ENCODE measurements at places on chromosomes 3 and 15. TPM values are rescaled to one million over a fixed set of nuclear protein-coding genes. Genes with fewer than 3 reads are reported as not detected.
A peak's percentile ranks its signal among the peaks of the same experiment; 100 is the strongest.

TRIM71 gene
- 0.09 TPM for total RNA-seq

DNA sequence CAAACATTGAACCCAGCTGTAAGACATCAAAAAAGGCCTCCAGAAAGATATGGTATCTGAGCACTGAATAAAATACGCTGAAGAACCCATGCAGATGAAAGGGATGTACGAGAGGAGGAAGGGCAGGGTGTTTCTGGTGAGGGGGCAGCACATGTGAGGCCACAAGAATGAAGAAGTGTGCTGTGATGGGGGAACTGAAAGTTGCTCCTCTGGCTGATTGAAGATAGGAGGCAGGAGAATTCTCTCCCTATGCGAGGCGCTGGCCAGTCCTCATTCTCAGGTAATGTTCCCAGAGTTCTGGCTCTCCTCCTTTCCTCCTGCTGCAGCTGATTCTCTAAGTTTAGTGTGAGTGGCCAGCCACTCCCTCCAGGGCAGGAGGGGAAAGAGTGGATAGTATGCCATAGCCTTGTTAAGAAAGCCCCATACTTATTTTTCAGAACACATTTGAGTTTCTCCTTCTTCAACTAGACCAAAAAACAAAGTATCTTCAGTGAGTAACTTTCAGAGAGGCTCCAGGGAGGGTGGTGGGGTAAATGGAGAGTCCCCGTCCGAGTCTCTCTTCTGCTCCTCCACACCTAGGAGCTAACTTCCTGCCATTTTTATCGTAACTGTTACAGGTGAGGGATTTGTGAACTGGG lies 26.9 kb upstream of the MYO1E start:
- H3K36me3 ChIP-seq = no peaks in the 10 kb centered on the region
- H3K4me3 ChIP-seq = no peak overlapping the region

DNA sequence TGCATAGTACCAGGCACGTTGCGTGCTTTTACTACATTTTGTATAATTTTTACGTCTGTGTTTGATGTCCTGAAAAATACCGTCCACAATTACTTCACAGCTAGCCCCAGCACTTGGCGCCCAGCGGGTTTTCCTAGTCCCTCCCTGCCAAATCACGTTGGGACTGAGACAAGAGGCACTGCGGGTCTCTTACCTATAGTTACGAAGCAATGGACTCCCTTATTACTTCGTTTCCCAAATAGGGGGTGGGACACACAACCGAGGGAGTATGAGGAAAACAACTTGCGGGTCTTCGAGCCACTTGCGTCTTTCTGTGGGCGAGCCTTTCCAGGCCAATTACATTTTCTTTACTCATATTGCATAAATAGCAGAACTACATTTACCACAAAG lies 620 bp upstream of the CMSS1 start:
- DNase-seq = no peak
- no peaks in the 10 kb centered on the region for H3K36me3 ChIP-seq
- no peaks in the 10 kb centered on the region for H3K4me1 ChIP-seq
- peak overlapping the region; percentile 78 for H3K4me3 ChIP-seq
- H3K27ac ChIP-seq = peak overlapping the region; percentile 72

GRCh38 chr3:88433568-88433967 lies 283.8 kb downstream of the C3orf38 start:
- H3K4me1 ChIP-seq = no peaks in the 10 kb centered on the region
- no peaks in the 10 kb centered on the region for H3K27me3 ChIP-seq
- no peak overlapping the region for H3K27ac ChIP-seq
- H3K4me3 ChIP-seq = no peak overlapping the region
- DNase-seq = no peak

GOLGA8N gene
- 2.2 TPM for total RNA-seq

- H3K27ac ChIP-seq = no peak overlapping the region
- no peaks in the 10 kb centered on the region for H3K36me3 ChIP-seq
- H3K4me3 ChIP-seq = no peak overlapping the region
- no peaks in the 10 kb centered on the region for H3K27me3 ChIP-seq
- H3K4me1 ChIP-seq = peaks cover 8% of the 10 kb centered on the region
- DNase-seq = no peak
These were observed 534.5 kb upstream of the KCNMB2 start for GRCh38 chr3:178001670-178002101.

- H3K4me3 ChIP-seq = no peak overlapping the region
- no peak for DNase-seq
- H3K36me3 ChIP-seq = peaks cover 19% of the 10 kb centered on the region
- no peaks in the 10 kb centered on the region for H3K4me1 ChIP-seq
These were observed 70.2 kb upstream of the ACTC1 start for GRCh38 chr15:34865531-34865930.

DNA sequence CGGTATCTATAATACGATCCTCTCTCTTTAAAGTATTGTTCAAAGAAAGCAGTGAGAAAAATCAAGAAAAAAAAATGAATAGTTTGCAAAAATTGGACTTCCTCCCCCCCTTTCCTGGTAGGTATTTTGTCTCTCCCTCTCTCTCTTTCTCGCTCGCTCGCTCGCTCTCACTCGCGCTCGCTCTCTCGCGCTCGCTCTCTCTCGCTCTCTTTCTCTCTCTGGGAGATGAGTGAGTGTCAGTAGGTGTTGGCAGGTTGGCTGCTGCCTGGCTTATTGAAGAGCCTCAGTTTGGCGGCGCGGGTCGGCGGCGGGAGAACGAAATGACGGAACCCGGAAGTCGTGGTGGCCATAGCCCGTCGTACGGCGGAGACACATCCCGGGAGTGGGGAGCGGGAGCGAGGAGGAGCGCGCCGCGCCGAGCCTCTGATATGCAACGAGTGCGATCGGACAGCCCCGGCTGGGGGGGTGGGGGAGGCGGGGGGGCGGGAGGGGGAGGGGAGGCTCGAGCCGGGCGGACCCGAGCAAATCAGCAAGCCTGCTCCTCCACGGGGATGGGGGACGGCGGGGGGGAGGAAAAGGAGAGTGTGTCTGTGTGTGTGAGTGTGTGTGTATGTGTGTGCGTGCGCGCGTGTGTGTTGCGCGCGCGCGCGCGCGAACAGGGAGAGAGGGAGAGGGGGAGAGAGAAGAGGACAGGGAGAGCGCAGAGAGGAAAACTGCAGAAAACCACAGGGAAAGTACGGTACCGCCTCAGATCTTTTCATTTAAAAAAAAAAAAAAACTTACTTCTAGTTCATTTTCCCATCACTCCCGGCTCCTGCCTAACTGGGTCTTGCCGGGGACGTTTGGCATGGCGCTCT lies at the start of gene MEIS2:
Gene MEIS2, minus strand, starts transcription at position 441 of the 857 bp plus-strand sequence. CDS start 1,083 bp downstream, outside the sequence.
- H3K36me3 ChIP-seq = no peaks in the 10 kb centered on the region
- H3K27ac ChIP-seq = peak within 1 kb of the TSS; percentile 81
- no peak for DNase-seq

- no peaks in the 10 kb centered on the region for H3K4me1 ChIP-seq
- H3K36me3 ChIP-seq = no peaks in the 10 kb centered on the region
- peak overlapping the region; percentile 61 for H3K4me3 ChIP-seq
These were observed 32.0 kb downstream of the FOXL2 start for GRCh38 chr3:138914870-138915502.

SLITRK3 gene
- 0.14 TPM for total RNA-seq

ICE2 gene
- 37.4 TPM for total RNA-seq

GRCh38 chr15:69804786-69805185 lies 292.9 kb downstream of the TLE3 start:
- H3K27ac ChIP-seq = no peak overlapping the region
- DNase-seq = no peak
- H3K4me1 ChIP-seq = peaks cover 38% of the 10 kb centered on the region
- H3K4me3 ChIP-seq = no peak overlapping the region
- H3K36me3 ChIP-seq = no peaks in the 10 kb centered on the region
- no peaks in the 10 kb centered on the region for H3K27me3 ChIP-seq

CEP152 gene
- total RNA-seq = 9.1 TPM

DLG1 gene
- total RNA-seq = 40.4 TPM

DNA sequence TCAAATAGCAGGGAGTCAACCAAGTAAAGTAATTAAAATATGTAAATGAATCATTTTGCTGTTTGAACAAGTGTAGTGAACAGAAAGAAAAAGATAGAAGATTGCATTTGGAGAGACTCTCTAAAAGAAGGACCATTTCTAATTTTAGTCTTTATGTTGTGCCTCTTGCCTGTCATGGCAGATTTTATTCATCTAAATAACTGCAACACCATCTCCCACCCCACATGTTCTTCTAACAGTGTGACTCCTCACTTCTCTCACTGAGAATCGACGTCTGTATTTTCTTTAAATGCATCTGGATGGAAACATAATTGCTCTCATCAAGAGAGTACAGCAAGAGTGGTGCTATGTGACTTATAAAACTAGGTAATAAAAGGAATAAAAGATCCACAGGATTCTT lies 439.9 kb upstream of the GBE1 start:
- no peak overlapping the region for H3K27ac ChIP-seq
- H3K4me1 ChIP-seq = no peaks in the 10 kb centered on the region
- no peak for DNase-seq

DNA sequence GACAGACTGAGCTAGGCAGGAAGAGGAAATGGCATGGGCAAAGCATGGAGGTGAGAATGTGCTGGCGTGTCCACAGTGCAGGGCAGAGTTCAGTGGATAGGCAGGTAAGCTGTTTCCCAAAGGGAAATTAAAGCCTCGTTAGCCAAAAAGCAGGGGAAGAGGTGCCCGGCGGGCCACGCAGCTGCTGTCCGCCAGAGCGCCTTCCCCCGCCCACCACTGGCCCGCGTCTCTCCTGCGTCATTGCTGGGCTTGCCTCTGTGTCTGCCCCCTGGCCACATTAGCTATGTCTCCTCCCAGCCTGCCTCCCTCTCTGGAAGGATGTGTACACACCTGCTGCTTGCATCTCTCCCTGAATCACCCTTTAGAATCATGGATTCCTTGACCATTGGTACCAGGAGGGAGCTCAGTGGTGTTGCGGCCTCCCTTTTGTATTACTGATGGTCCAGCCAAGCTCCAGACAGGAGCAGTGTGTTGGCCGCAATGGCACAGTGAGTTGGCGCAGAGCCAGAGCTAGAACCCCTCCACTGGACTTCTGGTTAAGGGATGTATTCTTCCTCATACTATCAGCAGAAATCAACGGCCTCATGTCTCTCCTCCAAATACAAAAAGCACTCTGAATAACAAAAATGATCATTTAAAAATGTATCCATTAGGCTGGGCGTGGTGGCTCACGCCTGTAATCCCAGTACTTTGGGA lies 26.6 kb downstream of the SLC28A1 start:
- H3K27ac ChIP-seq = no peak overlapping the region
- DNase-seq = no peak
- H3K4me3 ChIP-seq = no peak overlapping the region
- H3K4me1 ChIP-seq = peaks cover 14% of the 10 kb centered on the region
- no peaks in the 10 kb centered on the region for H3K27me3 ChIP-seq

TBC1D23 gene
- 26.0 TPM for total RNA-seq

- peaks cover 19% of the 10 kb centered on the region for H3K4me1 ChIP-seq
- no peak for DNase-seq
- no peak overlapping the region for H3K27ac ChIP-seq
These were observed 3.9 kb downstream of the PRKCD start for GRCh38 chr3:53164911-53165310.

DNA sequence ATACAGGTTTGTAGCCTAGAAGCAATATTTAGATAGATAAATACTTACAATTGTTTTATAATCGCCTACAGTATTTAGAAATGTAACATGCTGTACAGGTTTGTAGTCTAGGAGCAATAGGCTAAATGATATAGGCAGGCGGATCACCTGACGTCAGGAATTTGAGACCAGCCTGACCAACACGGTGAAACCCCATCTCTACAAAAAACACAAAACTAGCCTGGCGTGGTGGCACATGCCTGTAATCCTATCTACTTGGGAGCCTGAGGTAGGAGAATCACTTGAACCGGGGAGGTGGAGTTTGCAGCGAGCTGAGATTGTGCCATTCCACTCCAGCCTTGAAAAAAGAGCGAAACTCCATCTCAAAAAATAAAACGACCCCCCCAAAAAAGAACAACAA lies 375.2 kb upstream of the EPHA3 start:
- H3K4me1 ChIP-seq = no peaks in the 10 kb centered on the region
- no peaks in the 10 kb centered on the region for H3K27me3 ChIP-seq
- H3K4me3 ChIP-seq = no peak overlapping the region
- DNase-seq = no peak
- H3K36me3 ChIP-seq = no peaks in the 10 kb centered on the region
- H3K27ac ChIP-seq = no peak overlapping the region

DNA sequence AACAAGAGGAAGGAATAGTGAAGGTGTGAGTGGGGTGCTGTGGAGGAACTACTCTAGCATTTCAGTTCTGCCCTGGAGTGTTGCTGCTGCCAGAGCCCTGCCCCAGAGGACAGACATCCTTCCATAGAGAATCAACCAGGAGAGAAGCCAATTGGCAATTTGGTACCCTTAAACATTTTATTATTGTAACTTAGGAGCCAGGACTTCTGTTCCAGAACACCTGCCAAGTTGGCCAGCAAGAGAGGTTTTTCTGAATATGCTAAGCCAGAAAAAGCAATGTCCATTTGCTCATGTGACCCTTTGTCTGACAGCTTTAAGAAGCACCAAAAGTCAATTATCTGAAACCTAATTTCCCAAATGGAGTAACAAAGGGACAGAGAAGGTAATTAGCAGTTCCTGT lies 264.9 kb downstream of the MEX3B start:
- H3K27me3 ChIP-seq = no peaks in the 10 kb centered on the region
- DNase-seq = no peak
- H3K36me3 ChIP-seq = no peaks in the 10 kb centered on the region

- H3K36me3 ChIP-seq = no peaks in the 10 kb centered on the region
- no peaks in the 10 kb centered on the region for H3K4me1 ChIP-seq
- H3K27me3 ChIP-seq = no peaks in the 10 kb centered on the region
- no peak overlapping the region for H3K4me3 ChIP-seq
These were observed 73.4 kb downstream of the SMAD6 start for GRCh38 chr15:66775127-66776105.

DNA sequence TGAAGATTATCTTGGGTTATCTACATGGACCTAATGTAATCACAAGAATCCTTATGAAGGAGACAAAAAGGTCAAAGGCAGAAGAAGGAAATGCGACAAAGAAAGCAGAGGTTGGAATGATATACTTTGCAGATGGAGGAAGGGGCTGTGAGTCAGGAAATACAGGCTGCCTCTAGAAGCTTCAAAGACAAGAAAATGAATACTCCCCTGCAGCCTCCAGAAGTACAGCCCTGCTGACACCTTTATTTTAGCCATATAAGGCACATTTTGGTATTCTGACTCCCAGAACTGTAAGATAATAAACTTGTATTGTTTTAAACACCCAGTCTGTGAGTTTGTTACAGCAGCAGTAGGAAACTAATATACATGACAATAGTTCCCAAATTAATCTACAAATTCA lies 58.6 kb downstream of the SIDT1 start:
- peak overlapping the region; percentile 10 for H3K4me3 ChIP-seq
- no peaks in the 10 kb centered on the region for H3K27me3 ChIP-seq
- peaks cover 2% of the 10 kb centered on the region for H3K36me3 ChIP-seq
- no peak overlapping the region for H3K27ac ChIP-seq
- peak; percentile 67 for DNase-seq

DNA sequence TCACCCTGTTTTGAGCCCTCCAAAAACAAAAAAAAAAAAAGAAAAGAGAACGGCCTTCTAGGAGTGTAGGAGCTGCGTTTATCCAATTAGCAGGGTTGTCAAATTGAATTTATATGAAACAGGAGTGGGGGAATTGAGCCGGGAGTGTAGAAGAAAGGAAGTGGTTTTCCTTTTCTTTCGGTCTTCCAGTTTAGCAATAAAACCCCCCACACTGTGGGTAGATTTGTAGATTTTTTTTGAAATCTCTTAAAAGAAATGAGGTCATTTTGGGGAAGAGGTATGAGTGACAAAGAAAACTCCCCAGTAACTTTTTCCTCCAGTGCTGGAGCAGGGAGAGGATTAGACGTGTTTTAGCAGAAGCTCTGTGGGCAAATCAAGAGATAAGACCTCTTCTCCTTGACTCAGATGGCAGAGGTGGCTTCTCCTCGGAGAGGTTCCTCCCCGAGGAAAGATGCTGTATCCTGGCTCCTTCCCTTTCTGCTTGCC lies 30.8 kb downstream of the BOC start:
- peaks cover 10% of the 10 kb centered on the region for H3K4me1 ChIP-seq
- DNase-seq = no peak
- H3K4me3 ChIP-seq = no peak overlapping the region
- H3K27me3 ChIP-seq = no peaks in the 10 kb centered on the region
- H3K36me3 ChIP-seq = no peaks in the 10 kb centered on the region
